K562 (cell line): ENCODE measurements at places on chromosomes 16 and 17. TPM values are rescaled to one million over a fixed set of nuclear protein-coding genes. Genes with fewer than 3 reads are reported as not detected.

- H3K27me3 ChIP-seq, result peaks cover 72% of the 10 kb centered on the region
- no peak overlapping the region for H3K4me3 ChIP-seq
- no peak overlapping the region for H3K27ac ChIP-seq
- DNase-seq, result no peak
- H3K4me1 ChIP-seq, result no peaks in the 10 kb centered on the region
- H3K36me3 ChIP-seq, result no peaks in the 10 kb centered on the region
Measured at GRCh38 chr17:57927048-57927723, 28.0 kb downstream of the CUEDC1 start.

ZBTB4 gene
- 6.7 and 6.9 TPM in 2 replicates for total RNA-seq

DNA sequence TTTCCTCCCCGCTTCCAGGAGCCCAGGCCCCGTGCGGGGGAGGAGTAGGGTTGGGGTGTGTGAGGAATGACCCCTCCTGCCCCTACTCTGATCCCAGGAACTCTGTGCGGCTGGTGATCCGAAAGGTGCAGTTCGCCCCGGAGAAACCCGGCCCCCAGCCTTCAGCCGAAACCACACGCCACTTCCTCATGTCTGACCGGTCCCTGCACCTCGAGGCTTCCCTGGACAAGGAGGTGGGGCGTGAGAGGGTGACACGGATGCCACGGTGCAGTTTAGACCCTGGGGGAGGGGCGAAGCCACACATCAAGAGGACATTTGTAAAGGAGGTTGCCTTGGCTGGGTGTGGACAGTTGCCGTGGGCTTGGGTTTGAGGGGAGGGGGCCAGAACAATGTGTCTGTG lies 7.4 kb downstream of the ARRB2 start:
- H3K27ac ChIP-seq, result no peak overlapping the region
- H3K27me3 ChIP-seq, result no peaks in the 10 kb centered on the region
- H3K4me1 ChIP-seq, result peaks cover 11% of the 10 kb centered on the region

GRCh38 chr16:87608400-87608985 lies 6.2 kb downstream of the JPH3 start:
- DNase-seq, result peak; percentile 79
- peaks cover 79% of the 10 kb centered on the region for H3K27me3 ChIP-seq
- H3K4me1 ChIP-seq, result peaks cover 4% of the 10 kb centered on the region
- no peaks in the 10 kb centered on the region for H3K36me3 ChIP-seq
- H3K27ac ChIP-seq, result no peak overlapping the region
- H3K4me3 ChIP-seq, result no peak overlapping the region

GRCh38 chr17:70040336-70040735 lies 34.7 kb upstream of the KCNJ16 start:
- no peaks in the 10 kb centered on the region for H3K27me3 ChIP-seq
- H3K4me1 ChIP-seq, result no peaks in the 10 kb centered on the region
- H3K36me3 ChIP-seq, result peaks cover 2% of the 10 kb centered on the region; the same call in 1 of the 3 replicates
- no peak for DNase-seq

GRCh38 chr17:69538795-69539194 lies 124.3 kb downstream of the MAP2K6 start:
- H3K27ac ChIP-seq, result no peak overlapping the region
- no peaks in the 10 kb centered on the region for H3K4me1 ChIP-seq
- DNase-seq, result no peak
- no peak overlapping the region for H3K4me3 ChIP-seq
- no peaks in the 10 kb centered on the region for H3K27me3 ChIP-seq

- no peaks in the 10 kb centered on the region for H3K4me1 ChIP-seq
- H3K36me3 ChIP-seq, result no peaks in the 10 kb centered on the region
- DNase-seq, result no peak
- H3K4me3 ChIP-seq, result no peak overlapping the region
- H3K27me3 ChIP-seq, result peaks cover 35% of the 10 kb centered on the region
Measured at GRCh38 chr17:74680213-74680612, 32.5 kb downstream of the CD300LF start.

DNA sequence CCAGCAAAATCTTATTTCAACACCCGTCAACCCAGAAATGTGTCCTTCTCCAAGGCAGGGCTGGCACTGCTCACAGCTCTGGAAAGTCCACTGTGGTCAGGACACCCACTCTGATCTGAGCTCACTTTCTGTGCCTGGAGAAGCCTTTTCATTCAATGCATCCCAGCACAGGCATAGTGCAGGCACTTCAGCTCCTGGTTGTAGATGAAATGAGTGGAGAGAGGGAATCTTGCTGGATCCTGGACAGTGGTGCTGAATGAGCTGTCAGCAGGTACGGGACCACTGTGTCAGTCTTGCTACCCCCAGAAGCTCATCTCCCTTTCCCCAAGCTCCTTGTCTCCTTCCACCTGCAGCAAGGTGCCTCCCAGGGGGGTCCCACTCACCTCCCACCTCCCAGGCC lies 86.1 kb upstream of the SALL1 start:
- no peaks in the 10 kb centered on the region for H3K36me3 ChIP-seq
- no peak for DNase-seq
- H3K4me3 ChIP-seq, result no peak overlapping the region
- H3K27ac ChIP-seq, result no peak overlapping the region
- no peaks in the 10 kb centered on the region for H3K27me3 ChIP-seq
- no peaks in the 10 kb centered on the region for H3K4me1 ChIP-seq

GRCh38 chr16:7615565-7615964 lies 282.9 kb downstream of the RBFOX1 start:
- no peak overlapping the region for H3K4me3 ChIP-seq
- H3K36me3 ChIP-seq, result no peaks in the 10 kb centered on the region
- H3K27ac ChIP-seq, result no peak overlapping the region
- H3K27me3 ChIP-seq, result no peaks in the 10 kb centered on the region
- peak; percentile 28 for DNase-seq
- no peaks in the 10 kb centered on the region for H3K4me1 ChIP-seq

GRCh38 chr17:36861531-36861930 lies 75.7 kb upstream of the LHX1 start:
- no peaks in the 10 kb centered on the region for H3K36me3 ChIP-seq
- no peak for DNase-seq
- peaks cover 40% of the 10 kb centered on the region for H3K27me3 ChIP-seq
- H3K4me1 ChIP-seq, result peaks cover 11% of the 10 kb centered on the region; the same call in 2 of the 3 replicates
- H3K4me3 ChIP-seq, result no peak overlapping the region

- DNase-seq, result no peak
- H3K27ac ChIP-seq, result no peak overlapping the region
- H3K4me3 ChIP-seq, result no peak overlapping the region
- no peaks in the 10 kb centered on the region for H3K4me1 ChIP-seq
- H3K27me3 ChIP-seq, result peaks cover 27% of the 10 kb centered on the region; the same call in 2 of the 3 replicates
Measured at GRCh38 chr17:76911299-76912017, 43.3 kb downstream of the MGAT5B start.

DNA sequence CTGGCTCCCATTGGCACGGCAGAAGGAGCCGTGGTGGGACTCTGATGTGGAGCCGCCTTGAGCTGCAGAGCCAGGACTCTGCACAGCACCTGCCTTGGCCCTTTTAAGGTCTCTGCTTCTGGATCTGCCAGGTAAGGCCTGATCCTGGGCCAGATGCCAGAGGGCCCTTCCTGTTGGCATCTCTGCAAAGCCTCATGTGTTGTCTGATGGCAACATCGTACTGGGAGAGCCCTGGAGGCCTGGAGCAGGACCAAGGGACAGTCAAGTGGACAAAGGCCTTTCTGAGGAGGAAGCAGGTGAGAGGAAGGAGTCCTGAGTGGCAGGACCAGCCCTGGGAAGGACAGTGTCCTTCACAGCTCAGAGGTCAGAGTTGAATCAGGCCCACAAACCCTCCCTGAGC lies 26.1 kb downstream of the SOCS1 start:
- no peaks in the 10 kb centered on the region for H3K27me3 ChIP-seq
- H3K4me1 ChIP-seq, result peaks cover 43% of the 10 kb centered on the region
- H3K27ac ChIP-seq, result no peak overlapping the region
- no peak for DNase-seq

WFDC1 gene
- not detected in 2 replicates for total RNA-seq

DNA sequence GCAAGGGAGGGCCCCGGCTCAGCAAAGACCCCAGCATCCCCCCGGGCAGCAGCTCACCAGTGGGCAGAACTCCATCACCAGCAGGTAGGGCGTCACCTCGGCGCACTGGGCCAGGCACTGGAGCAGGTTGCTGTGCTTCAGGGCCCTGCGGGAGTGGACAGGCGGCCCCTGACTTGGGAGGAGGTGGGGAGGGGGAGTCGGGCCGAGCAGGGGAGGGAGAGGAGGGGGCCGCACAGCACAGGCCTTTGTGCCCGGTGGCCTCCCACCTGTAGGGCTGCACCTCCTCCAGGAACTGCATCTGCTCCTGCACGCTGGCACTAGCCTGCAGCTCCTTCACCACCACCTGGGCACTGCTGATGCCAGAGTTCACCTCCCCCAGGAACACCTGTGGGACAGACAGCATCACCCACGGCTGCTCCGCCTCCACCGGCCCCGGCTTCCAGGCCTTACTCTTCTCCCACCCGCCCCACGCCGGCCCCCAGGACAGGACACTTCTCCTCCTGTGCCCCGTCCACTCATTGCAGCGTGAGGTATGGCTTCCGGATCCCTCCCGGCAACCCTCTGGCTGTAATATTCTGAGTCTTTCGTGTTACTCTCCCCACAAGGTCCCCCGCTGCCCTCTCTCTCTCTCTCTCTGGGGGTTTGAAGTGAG lies 37.7 kb upstream of the PVALEF start:
- H3K36me3 ChIP-seq, result no peaks in the 10 kb centered on the region
- DNase-seq, result no peak
- peaks cover 85% of the 10 kb centered on the region for H3K4me1 ChIP-seq

- DNase-seq, result no peak
- no peaks in the 10 kb centered on the region for H3K4me1 ChIP-seq
- peaks cover 51% of the 10 kb centered on the region for H3K36me3 ChIP-seq
- no peaks in the 10 kb centered on the region for H3K27me3 ChIP-seq
- H3K27ac ChIP-seq, result no peak overlapping the region
Measured at GRCh38 chr17:82164853-82165252, 47.8 kb downstream of the CCDC57 start.

ENPP7 gene
- total RNA-seq, result not detected in 2 replicates

DNA sequence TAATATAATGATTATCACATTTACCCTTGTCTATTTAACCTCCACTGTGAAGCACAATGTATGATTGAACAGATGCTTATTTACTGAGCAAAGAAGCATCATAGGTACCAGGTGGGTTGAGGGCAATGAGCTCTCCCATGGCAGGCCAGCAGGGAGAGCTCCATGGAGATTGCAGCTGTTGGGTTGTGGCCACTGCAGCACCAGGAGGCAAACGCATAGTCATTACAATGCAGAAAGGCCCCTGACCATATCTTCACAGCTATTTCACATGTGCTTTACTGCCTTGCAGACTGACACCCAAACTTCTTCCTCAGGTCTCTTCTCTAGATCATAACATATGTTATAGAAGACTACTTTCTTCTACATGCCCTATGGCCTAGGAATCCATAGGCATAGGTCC lies 75.0 kb downstream of the MMD start:
- H3K4me3 ChIP-seq, result no peak overlapping the region
- no peaks in the 10 kb centered on the region for H3K36me3 ChIP-seq
- H3K27ac ChIP-seq, result no peak overlapping the region

- DNase-seq, result no peak
- no peaks in the 10 kb centered on the region for H3K36me3 ChIP-seq
- H3K4me3 ChIP-seq, result no peak overlapping the region
- 0 out of 2 replicates have a peak, but pooled peaks cover 7% of the 10 kb centered on the region for H3K27me3 ChIP-seq
- no peak overlapping the region for H3K27ac ChIP-seq
Measured at GRCh38 chr16:72162105-72162692, 9.8 kb downstream of the PMFBP1 start.

GRCh38 chr17:38709104-38709820 lies 4.2 kb downstream of the MLLT6 start:
- peaks cover 65% of the 10 kb centered on the region for H3K4me1 ChIP-seq
- H3K4me3 ChIP-seq, result no peak overlapping the region
- H3K27ac ChIP-seq, result no peak overlapping the region

- DNase-seq, result no peak
- H3K4me1 ChIP-seq, result peaks cover 9% of the 10 kb centered on the region
- H3K27me3 ChIP-seq, result no peaks in the 10 kb centered on the region
- peaks cover 7% of the 10 kb centered on the region; the same call in 1 of the 3 replicates for H3K36me3 ChIP-seq
- peak overlapping the region; percentile 93 for H3K27ac ChIP-seq
Measured at GRCh38 chr16:57185446-57185944, 344 bp downstream of the PSME3IP1 start.

DNA sequence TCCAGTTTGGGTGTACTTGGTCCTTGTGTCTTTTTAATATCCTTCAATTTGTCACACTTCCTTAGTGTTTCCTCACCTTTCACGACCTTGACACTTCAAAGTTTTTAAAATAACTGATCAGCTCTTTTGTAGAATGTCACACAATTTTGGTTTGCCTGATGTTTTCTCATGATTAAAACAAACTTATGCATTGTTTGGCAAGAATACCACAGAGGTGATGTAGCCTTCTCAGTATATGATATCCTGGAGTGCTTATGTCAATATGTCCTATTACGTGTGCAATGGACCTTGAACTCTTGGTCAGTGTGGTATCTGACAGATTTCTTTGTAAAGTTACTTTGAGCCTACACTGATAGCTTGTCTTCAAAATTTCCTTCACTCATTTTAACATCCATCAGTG lies 297.4 kb downstream of the CNTNAP4 start:
- no peak overlapping the region for H3K27ac ChIP-seq
- H3K4me3 ChIP-seq, result no peak overlapping the region

DNA sequence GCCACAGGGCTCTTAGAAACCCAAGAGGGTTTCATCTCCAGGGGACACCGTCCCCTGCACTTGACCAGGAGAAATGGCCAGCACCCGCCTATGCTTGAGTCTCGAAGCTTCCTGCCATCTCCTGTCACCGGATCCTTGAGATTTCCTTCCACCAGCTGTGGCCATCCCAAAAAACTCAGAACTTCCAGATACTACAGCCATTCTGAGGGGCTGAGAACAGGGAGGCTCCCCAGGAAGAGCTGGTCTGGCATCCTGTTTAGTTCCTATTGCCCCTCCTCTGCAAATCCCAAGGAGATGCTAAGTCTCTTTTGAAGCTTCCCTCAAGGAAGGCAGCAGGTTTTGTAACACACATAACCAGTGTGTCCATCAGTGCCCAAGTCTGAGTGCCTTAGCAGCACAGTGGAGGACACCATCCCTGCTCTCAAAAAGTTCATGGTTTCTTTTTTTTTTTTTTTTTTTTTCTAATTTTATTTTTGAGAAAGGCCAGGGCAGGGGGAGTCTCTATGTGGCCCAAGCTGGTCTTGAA lies 2.0 kb downstream of the UBALD2 start:
- peaks cover 43% of the 10 kb centered on the region for H3K4me1 ChIP-seq
- H3K4me3 ChIP-seq, result peak overlapping the region; percentile 91
- peak overlapping the region; percentile 81 for H3K27ac ChIP-seq

MYH2 gene
- total RNA-seq, result not detected in 2 replicates

GRCh38 chr16:84175350-84176081 lies 11.3 kb downstream of the TAF1C start:
- peaks cover 30% of the 10 kb centered on the region; the same call in 1 of the 3 replicates for H3K36me3 ChIP-seq
- no peak overlapping the region for H3K4me3 ChIP-seq
- H3K27me3 ChIP-seq, result peaks cover 26% of the 10 kb centered on the region

FBXW10B gene
- 0.13 TPM in 1 of 2 replicates, not detected in the other for total RNA-seq
